Stimulated activated CD8-positive, alpha-beta memory T cell treated with anti-CD3 and anti-CD28 coated beads, Interleukin-7, amount 100 ng/mL, for 1 hour (primary cell): ENCODE measurements at places on chromosomes 3 and 15.

- no peak for DNase-seq
Observed at GRCh38 chr3:55201779-55202178, 273.9 kb upstream of the LRTM1 start.

- no peak for DNase-seq
Observed at GRCh38 chr15:88083811-88084760, 172.5 kb downstream of the NTRK3 start.

GRCh38 chr3:20701641-20702040 lies 515.6 kb upstream of the SGO1 start:
- no peak for DNase-seq

DNA sequence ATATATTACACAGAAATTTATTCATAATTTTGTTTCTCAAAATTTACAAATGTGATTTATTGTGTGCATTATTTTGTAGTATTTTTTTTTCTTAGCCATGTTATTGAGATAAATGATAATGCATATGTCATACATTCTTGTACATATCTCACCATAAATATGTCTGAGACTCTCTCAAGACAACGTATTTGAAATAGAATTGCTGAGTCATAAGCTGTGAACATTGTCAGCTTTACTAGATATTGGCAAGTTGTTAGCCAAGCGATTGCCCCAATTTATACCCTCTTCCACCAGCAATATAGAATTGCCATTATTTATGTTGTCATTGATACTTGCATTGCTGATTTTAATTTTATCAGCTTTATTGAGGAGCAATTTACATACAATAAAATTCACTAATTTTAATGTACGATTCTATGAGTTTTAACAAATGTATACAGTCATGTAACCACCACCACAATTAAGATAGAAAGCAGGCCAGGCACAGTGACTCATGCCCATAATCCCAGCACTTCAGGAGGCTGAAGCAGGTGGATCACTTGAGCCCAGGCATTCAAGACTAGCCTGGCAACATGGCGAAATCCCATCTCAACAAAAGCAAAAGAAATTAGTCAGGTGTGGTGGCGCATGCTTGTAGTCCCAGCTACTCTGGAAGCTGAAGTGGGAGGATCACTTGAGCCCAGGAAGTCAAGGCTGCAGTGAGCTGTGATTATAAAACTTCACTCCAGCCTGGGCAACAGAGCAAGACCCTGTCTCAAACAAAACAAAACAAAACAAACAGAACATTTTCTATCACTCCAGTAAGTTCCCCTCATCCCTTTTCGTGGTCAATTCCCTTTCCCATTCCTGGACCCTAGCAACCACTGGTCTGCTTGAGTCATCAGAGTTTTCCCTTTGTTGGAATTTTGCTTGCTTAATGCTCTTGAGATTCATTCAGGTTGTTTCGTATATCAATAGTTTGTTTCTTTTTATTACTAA lies 373.1 kb downstream of the MFSD1 start:
- DNase-seq = no peak
